ENCODE measurements at places on chromosomes 4 and X. TPM values are rescaled to one million over a fixed set of nuclear protein-coding genes. Genes with fewer than 3 reads are reported as not detected.

OCRL gene
- total RNA-seq, result 23.0 TPM

- DNase-seq, result no peak
- no peaks in the 10 kb centered on the region for H3K4me1 ChIP-seq
- no peaks in the 10 kb centered on the region for H3K27me3 ChIP-seq
- no peak overlapping the region for H3K4me3 ChIP-seq
Observed at GRCh38 chr4:75235359-75235951, 278.7 kb downstream of the RCHY1 start.

NSUN7 gene
- total RNA-seq, result 0.51 TPM

C4orf50 gene
- not detected for total RNA-seq

GRCh38 chr4:30839583-30840520 lies 119.7 kb downstream of the PCDH7 start:
- H3K4me1 ChIP-seq, result no peaks in the 10 kb centered on the region
- H3K4me3 ChIP-seq, result no peak overlapping the region
- H3K27me3 ChIP-seq, result no peaks in the 10 kb centered on the region
- no peaks in the 10 kb centered on the region for H3K36me3 ChIP-seq
- peak; percentile 79 for DNase-seq

DNA sequence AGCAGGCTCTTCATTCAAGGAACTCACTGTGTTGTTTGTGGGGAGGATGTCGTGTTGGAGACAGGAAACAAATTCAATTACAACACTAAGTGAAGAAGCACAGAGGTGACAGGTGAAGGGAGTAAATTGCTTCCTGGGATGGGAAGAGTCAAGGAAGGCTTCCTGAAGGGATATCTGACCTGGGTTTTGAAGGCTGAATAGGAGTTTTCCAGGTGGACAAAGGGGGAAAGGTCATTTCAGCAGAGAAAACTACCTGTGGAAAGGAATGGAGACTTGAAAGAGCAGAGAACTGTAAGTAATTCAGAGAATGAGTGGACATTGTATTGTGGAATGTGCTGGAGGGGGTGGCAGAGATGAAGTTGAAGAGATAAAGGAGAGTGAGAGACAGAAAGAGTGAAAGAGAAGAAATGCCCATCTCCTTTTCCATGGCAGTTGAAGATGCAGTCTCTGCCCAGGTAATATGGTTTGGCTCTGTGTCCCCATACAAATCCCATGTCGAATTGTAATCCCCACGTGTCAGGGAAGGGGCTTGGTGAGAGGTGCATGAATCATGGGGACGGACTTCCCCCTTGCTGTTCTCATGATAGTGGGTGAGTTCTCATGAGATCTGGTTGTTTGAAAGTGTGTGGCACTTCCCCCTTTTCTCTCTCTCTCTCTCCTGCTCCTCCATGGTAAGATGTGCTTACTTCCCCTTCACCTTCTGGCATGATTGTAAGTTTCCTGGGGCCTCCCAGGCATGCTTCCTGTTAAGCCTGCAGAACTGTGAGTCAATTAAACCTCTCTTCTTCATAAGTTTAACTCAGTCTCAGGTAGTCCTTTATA lies 205.7 kb upstream of the BCOR start:
- no peaks in the 10 kb centered on the region for H3K4me1 ChIP-seq
- no peak overlapping the region for H3K4me3 ChIP-seq
- no peak overlapping the region for H3K27ac ChIP-seq

DNA sequence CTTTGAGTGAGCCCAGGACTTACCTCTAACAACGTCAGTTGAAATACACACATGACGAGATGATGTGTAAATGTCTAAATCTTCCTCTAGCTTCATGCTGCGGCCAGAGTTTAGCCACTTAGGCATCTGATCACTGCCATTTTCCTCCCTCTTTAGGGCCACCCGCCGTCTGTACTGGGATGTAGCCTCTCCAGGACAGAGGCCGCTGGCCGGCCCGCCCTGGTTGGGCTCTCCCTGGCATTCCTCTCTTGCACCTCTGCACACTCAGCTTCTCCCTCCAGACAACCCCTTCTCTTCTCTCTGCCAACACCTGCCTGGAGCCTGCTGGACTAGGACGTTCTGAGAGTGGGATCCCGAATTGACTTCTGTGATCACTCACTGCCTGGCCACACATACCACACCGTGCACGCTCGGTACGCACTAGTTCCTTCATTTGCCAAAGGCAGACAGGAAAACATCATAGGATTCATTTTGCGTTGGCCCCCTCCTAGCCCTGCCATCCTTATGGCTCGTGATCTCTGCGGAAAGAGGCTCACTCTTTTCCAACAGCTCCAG lies 33.6 kb downstream of the RNF212 start:
- H3K36me3 ChIP-seq, result no peaks in the 10 kb centered on the region
- no peak overlapping the region for H3K4me3 ChIP-seq
- no peak overlapping the region for H3K27ac ChIP-seq

- DNase-seq, result peak; percentile 41
- no peak within 1 kb of the TSS for H3K27ac ChIP-seq
- H3K4me3 ChIP-seq, result peak within 1 kb of the TSS; percentile 61
- peaks cover 3% of the 10 kb centered on the region for H3K4me1 ChIP-seq
- no peaks in the 10 kb centered on the region for H3K27me3 ChIP-seq
Observed at GRCh38 chrX:153494541-153495361, at the start of gene BGN. Gene BGN, plus strand, starts transcription at chrX:153494980. Its CDS starts 9,652 bp downstream, at chrX:153504632.

DNA sequence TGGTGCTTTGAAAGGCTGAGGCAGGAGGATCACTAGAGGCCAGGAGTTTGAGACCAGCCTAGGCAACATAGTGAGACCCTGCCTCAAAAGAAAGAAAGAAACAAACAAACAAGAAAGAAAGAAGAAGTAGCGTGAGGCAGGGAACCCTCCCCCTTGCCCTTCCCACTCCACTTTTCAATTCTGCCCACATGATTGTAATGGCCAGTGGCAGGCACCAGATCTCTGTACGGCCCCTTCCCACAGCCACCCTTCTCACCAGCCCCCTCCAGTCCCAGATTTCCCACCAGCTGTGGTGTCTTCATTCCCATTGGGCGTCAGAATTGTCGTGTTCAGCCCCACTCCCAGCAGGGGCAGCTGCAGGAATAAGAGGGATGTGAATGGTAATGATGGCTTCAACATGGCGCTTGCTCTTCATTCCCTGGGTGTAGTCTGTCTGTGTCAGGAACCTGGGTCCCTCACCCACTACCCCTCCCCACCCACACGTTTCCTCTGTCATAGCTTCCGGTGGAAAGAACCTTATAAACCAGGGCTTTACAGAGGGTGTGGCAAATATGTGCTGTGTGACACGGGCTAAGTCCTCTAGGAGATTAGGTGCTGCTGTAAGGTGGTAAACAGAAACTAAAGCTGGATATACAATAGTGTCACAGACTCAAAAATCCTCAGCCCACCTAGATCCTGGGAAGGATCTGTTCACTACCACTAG lies at the start of gene IL2RG:
Gene IL2RG (minus strand): TSS at position 437 of the 703 bp plus-strand sequence. CDS start 38 bp downstream, at position 399.
- H3K36me3 ChIP-seq, result no peaks in the 10 kb centered on the region
- no peaks in the 10 kb centered on the region for H3K4me1 ChIP-seq
- no peak for DNase-seq
- peaks cover 5% of the 10 kb centered on the region for H3K27me3 ChIP-seq
- H3K27ac ChIP-seq, result no peak within 1 kb of the TSS

DNA sequence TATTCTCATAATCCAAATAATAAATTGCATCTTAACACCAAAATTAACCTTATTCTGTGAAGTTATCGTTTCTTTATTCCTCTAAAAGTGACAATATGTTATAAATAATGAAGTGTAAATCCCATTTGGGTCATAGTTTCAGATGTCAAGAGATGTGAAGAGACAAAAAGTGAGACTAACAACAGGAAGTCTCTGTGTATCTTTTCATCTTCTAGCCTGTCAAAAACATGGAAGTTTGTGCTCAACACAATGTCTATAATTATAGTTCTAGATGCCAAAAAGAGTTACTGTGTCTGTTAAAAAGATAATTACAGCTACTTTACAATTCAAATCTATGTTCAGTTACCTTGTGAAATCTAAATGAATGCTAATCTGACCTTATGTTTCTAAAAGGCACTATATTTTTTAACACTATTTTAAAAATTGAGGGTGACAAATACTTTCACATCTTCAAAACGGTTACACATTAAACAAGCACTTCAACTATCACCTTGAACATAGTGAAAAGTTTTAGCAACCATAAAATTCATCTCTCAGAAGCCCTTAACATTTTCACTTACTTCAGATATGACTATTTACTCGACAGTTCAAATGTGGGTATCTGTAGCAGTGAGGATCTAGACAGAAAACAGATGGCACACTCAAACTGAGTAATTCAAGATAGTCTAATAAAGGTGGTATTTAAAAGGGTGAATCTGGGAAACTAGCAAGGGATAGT lies 509.8 kb downstream of the ARAP2 start:
- H3K36me3 ChIP-seq, result no peaks in the 10 kb centered on the region
- H3K27me3 ChIP-seq, result no peaks in the 10 kb centered on the region
- no peak for DNase-seq
- H3K4me1 ChIP-seq, result no peaks in the 10 kb centered on the region

- no peaks in the 10 kb centered on the region for H3K36me3 ChIP-seq
- no peak overlapping the region for H3K4me3 ChIP-seq
- H3K27ac ChIP-seq, result no peak overlapping the region
- no peaks in the 10 kb centered on the region for H3K4me1 ChIP-seq
Observed at GRCh38 chr4:122450847-122451246, 5.7 kb downstream of the IL2 start.

- no peaks in the 10 kb centered on the region for H3K27me3 ChIP-seq
- no peak overlapping the region for H3K4me3 ChIP-seq
- DNase-seq, result peak; percentile 11
- no peak overlapping the region for H3K27ac ChIP-seq
Observed at GRCh38 chrX:86133761-86134160, 14.5 kb upstream of the DACH2 start.

GRCh38 chrX:110216027-110216426 lies 101.9 kb downstream of the AMMECR1 start:
- no peak overlapping the region for H3K27ac ChIP-seq

DNA sequence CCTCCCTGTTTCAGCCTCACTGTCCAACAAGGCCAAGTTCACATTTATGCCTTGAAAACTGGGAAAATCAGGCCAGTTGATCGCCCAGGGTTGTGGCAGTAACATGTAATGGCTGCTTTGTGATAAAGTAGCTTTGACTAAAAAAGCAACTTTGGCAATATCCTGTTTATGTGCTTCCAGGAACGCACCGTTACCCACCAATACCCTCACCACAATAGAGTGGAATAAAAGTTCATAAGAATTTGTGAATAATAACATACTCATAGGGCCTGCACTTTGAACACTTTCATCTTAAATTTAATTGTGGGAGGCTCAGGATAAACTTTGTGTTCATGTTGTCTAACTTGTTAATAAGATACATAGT lies 80.7 kb upstream of the MAML3 start:
- no peak overlapping the region for H3K4me3 ChIP-seq
- H3K4me1 ChIP-seq, result peaks cover 32% of the 10 kb centered on the region
- H3K27ac ChIP-seq, result no peak overlapping the region
- no peaks in the 10 kb centered on the region for H3K27me3 ChIP-seq
- no peak for DNase-seq

ARHGAP36 gene
- total RNA-seq, result not detected

- no peak for DNase-seq
- H3K27ac ChIP-seq, result no peak overlapping the region
- no peaks in the 10 kb centered on the region for H3K36me3 ChIP-seq
- H3K4me3 ChIP-seq, result no peak overlapping the region
- no peaks in the 10 kb centered on the region for H3K4me1 ChIP-seq
- H3K27me3 ChIP-seq, result no peaks in the 10 kb centered on the region
Observed at GRCh38 chr4:153940916-153941315, 152.0 kb upstream of the SFRP2 start.

TMSB15A gene
- 3.6 TPM for total RNA-seq

FUNDC2 gene
- 18.3 TPM for total RNA-seq

FAAH2 gene
- under 0.01 TPM for total RNA-seq

DNA sequence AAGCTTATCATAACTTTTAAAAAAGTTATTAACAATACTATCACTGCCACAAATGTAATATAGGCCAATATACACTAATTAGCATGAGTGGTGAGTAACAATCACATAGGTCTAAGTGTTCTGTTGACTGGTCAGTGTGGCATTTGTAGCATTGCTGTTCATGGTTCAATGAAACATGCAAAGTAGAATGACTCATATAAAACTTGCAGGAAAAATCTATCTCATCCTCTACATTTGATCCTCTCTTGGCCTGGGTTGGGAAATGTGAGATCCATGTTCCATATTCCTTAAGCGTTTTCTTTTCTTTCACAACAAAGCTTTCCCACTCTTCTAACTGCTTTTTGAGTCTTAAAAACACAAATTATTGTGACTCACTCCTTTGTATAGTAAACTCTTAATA lies 1418.7 kb downstream of the FSTL5 start:
- H3K4me1 ChIP-seq, result no peaks in the 10 kb centered on the region
- H3K27me3 ChIP-seq, result no peaks in the 10 kb centered on the region
- H3K36me3 ChIP-seq, result no peaks in the 10 kb centered on the region
- no peak overlapping the region for H3K4me3 ChIP-seq
- no peak for DNase-seq

MAGEB2 gene
- not detected for total RNA-seq
